ENCODE measurements at places on chromosomes 7 and 10.

GRCh38 chr10:97764519-97764931 lies 7.3 kb downstream of the SFRP5 start:
- no peak overlapping the region for H3K27ac ChIP-seq
- H3K27me3 ChIP-seq = no peaks in the 10 kb centered on the region
- no peak for DNase-seq
- H3K36me3 ChIP-seq = peaks cover 19% of the 10 kb centered on the region
- H3K4me3 ChIP-seq = no peak overlapping the region

GRCh38 chr10:24465891-24466818 lies 257.2 kb downstream of the KIAA1217 start:
- peaks cover 13% of the 10 kb centered on the region for H3K4me1 ChIP-seq
- no peak overlapping the region for H3K4me3 ChIP-seq
- no peak overlapping the region for H3K27ac ChIP-seq
- no peaks in the 10 kb centered on the region for H3K36me3 ChIP-seq
- H3K27me3 ChIP-seq = no peaks in the 10 kb centered on the region

- DNase-seq = peak; percentile 31
- H3K4me1 ChIP-seq = peaks cover 39% of the 10 kb centered on the region
- H3K27me3 ChIP-seq = no peaks in the 10 kb centered on the region
- no peaks in the 10 kb centered on the region for H3K36me3 ChIP-seq
Observed at GRCh38 chr7:116230191-116231005, 20.1 kb downstream of the TES start.

- H3K4me1 ChIP-seq = peaks cover 18% of the 10 kb centered on the region
- no peaks in the 10 kb centered on the region for H3K27me3 ChIP-seq
- DNase-seq = no peak
- H3K27ac ChIP-seq = no peak overlapping the region
Observed at GRCh38 chr10:3873728-3874461, 88.9 kb upstream of the KLF6 start.

- H3K27me3 ChIP-seq = peaks cover 11% of the 10 kb centered on the region
- DNase-seq = no peak
- H3K4me1 ChIP-seq = no peaks in the 10 kb centered on the region
- no peaks in the 10 kb centered on the region for H3K36me3 ChIP-seq
- H3K27ac ChIP-seq = no peak overlapping the region
- no peak overlapping the region for H3K4me3 ChIP-seq
Observed at GRCh38 chr7:101405474-101406067, 42.9 kb downstream of the COL26A1 start.
